PC-3 (cell line): ENCODE measurements at places on chromosomes 16 and 17. TPM values are rescaled to one million over a fixed set of nuclear protein-coding genes. Genes with fewer than 3 reads are reported as not detected.

GRCh38 chr17:68867759-68868516 is 87.3 kb downstream of the ABCA8 start:
- H3K36me3 ChIP-seq: no peaks in the 10 kb centered on the region
- H3K4me1 ChIP-seq: no peaks in the 10 kb centered on the region
- H3K27ac ChIP-seq: no peak overlapping the region

- H3K36me3 ChIP-seq: no peaks in the 10 kb centered on the region
- DNase-seq: no peak
- H3K27ac ChIP-seq: no peak overlapping the region
- H3K4me3 ChIP-seq: no peak overlapping the region
Measured at GRCh38 chr17:17364338-17364667, 61.1 kb downstream of the NT5M start.

DNA sequence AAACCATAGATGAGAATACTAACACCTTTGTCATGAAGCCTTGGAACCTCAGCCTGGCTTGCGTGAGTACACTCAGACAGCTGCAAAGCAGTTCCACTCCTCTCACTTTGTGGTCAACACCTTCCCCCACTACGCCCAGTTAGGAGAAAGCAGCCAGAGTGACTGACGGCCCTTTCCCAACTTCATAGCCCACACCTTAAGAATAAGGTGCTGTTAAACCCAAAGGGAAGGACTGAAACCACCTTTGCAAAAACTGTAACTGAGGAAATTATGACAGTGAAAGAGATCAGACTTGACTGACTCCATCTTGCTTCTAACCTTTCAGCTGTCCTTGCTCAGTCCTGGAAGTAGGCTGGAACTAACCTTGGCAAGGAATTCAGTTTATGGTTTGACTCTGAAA is 13.7 kb downstream of the N4BP1 start:
- H3K27me3 ChIP-seq: no peaks in the 10 kb centered on the region
- H3K4me1 ChIP-seq: no peaks in the 10 kb centered on the region
- H3K4me3 ChIP-seq: no peak overlapping the region
- no peak overlapping the region for H3K27ac ChIP-seq

DNA sequence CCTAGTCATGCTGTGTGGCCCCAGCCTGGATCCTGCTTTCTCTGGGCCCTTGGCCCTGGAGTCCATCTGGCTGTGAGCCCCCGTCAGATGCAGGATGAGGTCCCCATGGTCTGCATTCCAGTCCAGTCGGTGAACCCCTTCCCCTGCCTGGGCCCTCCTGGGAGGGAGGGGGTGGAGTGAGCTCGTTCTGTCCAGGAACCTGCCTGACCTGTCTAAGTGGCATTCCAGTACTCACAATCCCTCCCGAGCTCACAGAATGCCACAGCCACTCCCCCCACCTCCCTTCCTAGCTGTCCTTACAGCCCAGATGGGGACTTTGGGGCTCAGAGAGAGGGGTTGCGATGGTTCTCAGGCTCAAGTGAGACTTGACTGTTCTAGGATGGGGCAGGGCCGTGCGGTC is 15.5 kb downstream of the SPNS2 start:
- no peak overlapping the region for H3K4me3 ChIP-seq
- H3K4me1 ChIP-seq: peaks cover 15% of the 10 kb centered on the region
- H3K27ac ChIP-seq: no peak overlapping the region
- no peaks in the 10 kb centered on the region for H3K27me3 ChIP-seq
- H3K36me3 ChIP-seq: no peaks in the 10 kb centered on the region

C1QL1 gene
- total RNA-seq: 2.8 and 4.1 TPM in 2 replicates

LUC7L gene
- total RNA-seq: 46.0 and 61.9 TPM in 2 replicates
